Epithelial cell of proximal tubule (primary cell): ENCODE measurements at places on chromosomes 4 and X.

DNA sequence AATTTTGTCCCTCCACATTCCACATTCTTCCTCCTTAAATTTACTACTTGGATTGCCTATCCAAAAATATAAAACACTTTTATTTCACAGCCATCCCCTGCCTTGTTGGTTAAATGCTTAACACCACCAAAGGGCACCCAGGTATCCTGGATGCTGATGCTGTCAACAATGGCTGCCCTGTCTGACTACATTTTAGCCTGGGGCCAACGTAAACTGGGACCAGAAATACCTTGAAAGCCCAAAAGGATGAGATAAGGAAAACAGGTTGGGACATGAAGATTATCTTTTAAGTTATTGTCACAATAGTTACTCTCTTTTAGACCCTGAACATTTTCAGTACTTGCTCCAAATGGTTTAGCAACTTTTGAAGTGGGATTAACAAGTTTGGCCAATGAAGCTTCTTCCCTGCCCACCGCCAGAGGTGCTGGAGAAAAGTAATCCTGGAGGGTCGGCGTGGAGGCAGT is 775 bp upstream of the YIPF6 start:
- DNase-seq = no peak

- no peak for DNase-seq
These were observed 20.3 kb upstream of the LUZP4 start for GRCh38 chrX:115269051-115269683.

GRCh38 chr4:147707892-147708672 is 23.8 kb upstream of the ARHGAP10 start:
- DNase-seq = no peak

GRCh38 chrX:1535241-1536041 is 1.5 kb downstream of the P2RY8 start:
- no peak for DNase-seq

DNA sequence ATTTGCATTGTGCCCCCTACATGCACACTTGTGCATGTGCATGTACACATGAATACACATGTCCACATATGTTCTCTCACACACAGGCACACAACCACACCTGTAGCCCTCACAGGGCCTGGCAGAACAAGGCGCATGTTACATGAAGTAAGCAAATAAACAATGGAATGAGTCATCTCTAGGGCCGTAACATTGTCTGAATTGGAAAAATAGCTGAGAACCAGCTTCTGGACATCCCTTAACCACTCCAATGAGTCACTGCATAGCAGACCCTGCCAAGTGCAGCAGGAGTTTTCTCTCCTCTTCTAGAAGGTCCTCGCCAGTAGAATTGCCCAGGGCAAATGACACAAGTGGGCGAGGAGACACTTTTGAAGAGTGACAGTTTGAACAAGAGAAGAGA is 66.1 kb downstream of the MAGEA10 start:
- peak; percentile 27 for DNase-seq

DNA sequence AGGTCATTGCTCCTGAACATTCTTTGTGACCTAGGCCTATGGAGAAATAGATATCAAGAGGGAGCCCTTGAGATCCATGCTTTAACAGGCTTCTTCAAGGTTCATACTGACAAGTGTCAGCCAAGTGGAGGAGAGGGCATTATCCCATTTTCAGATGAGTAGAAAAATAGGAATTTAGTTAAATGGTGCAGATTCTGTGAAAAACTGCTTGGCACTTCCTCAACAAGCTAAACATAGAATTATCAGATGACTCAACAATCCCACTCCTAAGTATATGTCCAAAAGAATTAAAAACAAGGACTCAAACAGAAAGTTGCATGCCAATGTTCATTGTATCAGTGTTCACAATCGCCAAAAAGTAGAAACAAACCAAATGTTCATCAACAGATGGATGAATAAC is 43.8 kb upstream of the KCNIP4 start:
- no peak for DNase-seq

- no peak for DNase-seq
These were observed 20.3 kb upstream of the ABCG2 start for GRCh38 chr4:88178626-88179231.

DNA sequence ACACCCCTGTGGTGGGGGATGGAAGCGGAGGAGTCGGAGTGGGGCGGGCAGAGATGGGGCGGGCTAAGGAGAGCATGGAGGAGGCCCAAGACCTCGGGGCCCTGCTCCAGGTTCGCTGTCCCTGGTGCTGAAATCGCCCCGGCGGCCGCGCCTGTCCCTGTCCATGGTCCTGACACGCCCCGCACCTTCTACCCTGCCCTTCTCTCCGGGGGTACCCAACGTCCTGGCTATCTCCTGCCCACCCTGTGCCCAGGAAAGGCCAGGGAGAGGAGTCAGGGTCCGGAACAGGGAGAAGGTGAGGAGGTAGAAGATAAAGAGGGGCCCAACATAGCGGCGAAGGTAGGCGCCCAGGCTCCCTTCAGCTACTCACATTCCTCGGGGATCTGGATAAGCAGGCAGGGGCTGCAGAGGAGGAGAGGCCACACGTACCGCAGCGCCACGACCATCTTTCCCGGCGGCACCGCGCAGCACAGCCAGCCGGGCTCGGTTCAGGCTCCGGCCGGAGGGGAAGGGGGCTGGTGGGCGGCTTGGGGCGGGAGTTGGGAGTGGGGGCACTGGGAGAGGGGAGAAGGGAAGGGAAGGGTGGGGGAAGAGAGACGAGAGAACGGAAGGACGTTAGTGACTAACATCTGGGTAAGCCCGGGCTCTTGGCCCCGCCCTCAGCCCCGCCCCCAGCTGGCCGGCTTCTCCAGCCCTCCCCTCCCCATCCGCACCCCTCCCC is 10.4 kb downstream of the L1CAM start:
- DNase-seq = no peak

- no peak for DNase-seq
These were observed 8.7 kb upstream of the SLC25A4 start for GRCh38 chr4:185134307-185134869.

DNA sequence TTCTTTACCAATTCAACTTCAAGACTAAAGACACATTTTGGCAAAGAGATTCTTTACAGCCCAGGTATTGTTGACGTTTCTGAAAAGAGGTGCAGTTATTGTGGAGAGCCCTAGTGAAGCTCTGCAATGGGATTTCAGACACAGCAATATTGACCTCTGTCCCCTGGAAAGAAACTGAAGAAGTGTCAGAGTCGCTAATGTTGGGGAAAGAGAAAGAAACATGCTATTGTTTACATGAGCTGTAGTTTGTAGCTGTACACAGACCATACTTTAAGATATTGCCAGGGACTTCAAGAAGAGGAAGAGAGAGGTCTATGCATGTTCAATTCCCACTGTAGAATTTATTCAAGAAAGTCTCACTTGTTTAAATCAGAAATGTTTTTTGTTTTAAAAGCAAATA is 497.3 kb upstream of the BOD1L1 start:
- DNase-seq = no peak

DNA sequence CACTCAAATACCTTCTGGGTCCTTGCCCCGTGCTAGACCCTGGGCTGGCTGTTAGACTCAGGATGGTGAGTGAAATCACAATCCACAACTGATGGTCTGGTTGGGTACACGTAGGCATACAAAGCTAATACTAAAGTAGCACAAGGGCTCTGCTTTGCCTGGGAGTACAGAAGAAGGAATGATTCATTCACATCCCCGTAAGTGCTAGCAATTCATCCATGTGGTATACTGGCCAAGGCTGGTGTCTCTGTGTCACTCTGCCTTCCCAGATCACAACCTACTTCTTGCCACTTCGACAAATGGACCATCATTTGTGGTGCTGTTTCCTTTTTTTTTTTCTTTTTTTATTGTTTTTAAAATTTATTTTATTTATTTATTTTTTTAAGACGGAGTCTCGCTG is 19.7 kb upstream of the RBM47 start:
- no peak for DNase-seq

DNA sequence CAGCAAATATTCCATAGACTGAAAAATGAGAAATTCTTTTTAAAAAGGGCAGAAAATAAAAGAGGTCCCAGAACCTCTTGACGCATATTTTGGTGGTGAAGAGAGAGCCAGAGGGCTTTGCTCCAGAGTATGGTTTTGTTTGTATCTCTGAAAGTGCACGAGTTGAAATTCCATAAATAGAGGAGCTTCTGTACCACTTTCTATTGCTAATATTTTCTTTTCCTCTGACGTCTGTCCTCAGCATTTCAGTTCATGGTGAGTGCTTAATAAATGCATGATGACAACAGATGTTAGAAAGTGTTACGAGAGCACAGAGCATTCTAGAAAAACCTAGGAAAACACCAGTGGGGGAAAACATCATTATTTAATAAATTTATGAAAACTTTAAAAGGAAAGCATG is 145.6 kb downstream of the AMELX start:
- no peak for DNase-seq

DNA sequence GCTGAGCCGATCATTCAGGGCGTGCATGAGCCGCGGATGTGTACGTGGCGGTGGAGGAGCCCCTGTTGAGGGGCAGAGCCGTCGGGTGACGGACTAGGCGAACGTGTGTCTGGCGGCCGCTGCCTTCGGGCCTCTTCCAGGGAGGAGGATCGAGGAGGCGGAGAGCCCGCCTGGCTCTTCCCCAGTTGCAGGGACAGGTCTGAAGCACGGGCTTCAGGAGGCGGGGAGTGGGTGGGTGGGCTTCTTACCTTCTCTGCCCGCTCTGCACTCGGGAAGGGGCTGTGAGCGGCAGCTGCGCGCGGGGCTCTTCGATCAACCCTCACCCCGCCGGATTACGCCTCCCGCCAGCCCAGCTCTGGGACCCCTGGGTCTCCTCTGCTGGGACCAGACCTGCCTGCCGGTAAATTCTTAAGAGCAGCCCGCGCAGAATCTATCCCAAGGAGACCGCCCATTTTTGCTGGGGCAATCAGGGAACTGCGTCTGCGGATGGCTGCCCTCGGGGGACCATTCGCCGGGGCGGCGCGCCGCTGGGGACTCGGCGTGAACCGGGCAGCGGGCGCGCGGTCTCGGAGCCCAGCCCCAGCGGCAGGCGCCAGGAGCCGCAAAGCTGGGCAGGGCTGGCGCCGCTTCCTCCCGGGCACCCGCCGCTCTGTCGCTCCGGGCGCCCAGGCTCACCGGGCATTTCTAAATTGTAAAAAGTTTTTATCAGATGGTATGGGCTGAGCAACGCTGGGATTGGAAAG is 4.9 kb downstream of the PLAC8 start:
- no peak for DNase-seq

GRCh38 chrX:71846429-71846828 is 64.2 kb upstream of the NHSL2 start:
- DNase-seq = no peak

GRCh38 chrX:98962996-98963395 is 1447.1 kb downstream of the PCDH19 start:
- DNase-seq = no peak

DNA sequence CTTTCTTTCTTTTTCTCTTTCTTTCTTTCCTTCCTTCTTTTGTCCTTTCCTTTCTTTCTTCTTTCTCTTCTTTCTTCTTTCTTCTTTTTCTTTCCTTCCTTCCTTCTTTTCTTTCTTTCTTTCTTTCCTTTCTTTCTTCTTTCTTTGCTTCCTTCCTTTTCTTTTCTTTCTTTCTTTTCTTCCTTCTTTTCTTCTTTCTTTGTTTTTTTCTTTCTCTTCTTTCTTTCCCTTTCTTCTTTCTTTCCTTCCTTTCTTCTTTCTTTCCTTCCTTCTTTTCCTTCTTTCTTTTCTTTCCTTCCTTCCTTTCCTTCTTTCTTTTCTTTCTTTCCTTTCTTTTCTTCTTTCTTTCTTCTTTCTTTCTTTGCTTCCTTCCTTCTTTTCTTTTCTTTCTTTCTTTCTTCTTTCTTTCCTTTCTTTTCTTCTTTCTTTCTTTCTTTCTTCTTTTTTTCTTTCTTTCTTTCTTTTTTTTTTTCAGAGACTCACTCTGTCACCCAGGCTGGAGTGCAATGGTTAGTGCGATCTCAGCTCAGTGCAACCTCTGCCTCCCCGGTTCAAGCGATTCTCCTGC is 18.5 kb downstream of the TMEM187 start:
- DNase-seq = no peak

DNA sequence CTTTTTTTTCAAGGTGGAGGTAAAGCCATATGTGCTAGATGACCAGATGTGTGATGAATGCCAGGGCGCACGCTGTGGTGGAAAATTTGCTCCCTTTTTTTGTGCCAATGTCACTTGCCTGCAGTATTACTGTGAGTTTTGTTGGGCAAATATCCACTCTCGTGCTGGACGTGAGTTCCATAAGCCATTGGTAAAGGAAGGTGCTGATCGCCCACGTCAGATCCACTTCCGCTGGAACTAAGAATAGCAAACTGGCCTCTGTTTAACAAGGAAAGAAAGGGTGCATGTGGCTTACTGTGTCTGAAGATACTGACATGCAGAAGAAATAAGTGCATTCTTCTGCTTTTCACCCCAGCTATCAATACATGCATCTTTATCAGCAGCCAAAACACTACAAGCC is 63.9 kb downstream of the CPEB2 start:
- no peak for DNase-seq

GRCh38 chr4:82661181-82661992 is 99.6 kb upstream of the TMEM150C start:
- no peak for DNase-seq

DNA sequence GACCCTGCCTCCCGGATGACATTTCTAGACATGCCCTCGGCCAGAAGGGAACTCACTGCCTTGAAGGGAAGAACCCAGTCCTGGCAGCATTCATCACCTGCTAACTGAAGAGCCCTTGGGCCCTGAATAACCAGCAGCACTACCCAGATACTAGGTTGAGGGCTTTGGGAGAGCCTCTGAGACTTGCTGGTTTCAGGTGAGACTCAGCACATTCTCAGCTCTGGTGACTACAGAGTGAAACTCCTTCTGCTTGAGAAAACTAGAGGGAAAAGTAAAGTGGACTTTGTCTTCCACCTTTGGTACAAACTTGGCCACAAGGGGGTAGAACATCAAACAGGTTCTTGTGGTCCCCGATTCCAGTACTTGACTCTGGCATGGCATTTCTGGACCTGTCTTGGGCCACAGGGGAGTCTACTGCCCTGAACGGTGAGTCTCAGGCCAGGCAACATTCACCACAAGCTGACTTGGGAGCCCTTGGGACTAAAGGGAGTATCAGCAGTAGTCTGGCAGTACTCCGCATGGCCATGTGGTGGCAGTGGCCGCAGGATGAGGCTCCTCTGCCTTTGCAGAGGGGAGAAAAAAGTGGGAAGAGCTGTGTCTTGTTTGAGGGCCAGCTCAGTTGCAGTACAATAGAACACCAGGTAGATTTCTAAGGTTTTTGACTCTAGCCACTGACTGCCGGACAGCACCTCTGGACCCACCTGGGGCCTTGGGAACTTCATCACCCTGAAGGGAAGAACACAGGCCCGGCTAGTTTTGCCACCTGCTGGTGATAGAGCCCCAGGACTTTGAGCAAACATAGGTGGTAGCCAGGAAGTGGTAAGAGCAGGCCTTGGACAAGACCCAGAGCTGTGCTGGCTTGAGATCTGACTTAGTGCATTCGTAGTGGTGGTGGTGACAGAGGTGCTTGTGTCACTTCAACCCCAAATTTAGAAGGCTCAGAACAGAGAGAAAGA is 414.8 kb downstream of the OPHN1 start:
- DNase-seq = no peak

GRCh38 chr4:12562476-12563140 is 921.5 kb downstream of the RAB28 start:
- DNase-seq = no peak

DNA sequence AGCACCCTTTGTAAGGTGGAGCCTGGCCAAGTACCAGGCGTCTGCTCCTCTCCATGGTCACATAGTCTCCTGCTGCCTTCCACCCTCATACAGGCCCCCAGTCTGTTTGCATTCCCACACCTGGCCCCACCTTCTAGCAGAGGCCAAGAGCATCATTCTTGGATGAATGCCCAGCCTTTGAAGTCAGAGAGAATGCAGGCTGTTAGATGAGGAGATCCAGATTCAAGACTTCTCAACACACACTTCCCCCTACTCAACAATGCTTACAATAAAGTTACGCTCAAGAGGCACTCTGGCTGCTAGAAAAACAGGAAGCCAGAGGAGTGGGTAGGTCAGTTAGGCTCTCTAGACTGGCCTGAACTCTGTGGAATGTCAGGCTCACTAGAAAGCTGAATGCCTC is 43.3 kb downstream of the SHROOM4 start:
- no peak for DNase-seq
